ENCODE measurements at places on chromosomes 4 and X.

DNA sequence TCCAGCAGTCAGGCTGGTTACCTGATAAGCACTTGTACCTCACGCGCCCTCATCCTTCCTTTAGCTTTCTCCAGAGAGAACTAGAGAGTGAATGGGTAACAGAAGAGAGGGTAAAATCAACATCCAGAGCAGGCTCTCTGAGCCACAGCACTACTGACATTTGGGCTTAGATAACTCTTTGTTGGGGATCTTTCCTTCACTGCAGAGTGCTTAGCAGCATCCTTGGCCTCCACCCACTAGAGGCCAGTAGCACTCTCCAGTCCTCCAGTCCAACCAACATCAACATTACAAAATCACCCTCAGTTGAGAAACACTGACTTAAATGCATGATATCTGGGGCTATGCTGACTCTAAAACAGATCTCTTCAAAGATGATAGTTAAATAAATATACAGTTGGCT lies 220.7 kb downstream of the TACR3 start:
- DNase-seq, result peak; percentile 3

- DNase-seq, result no peak
These were observed 29.1 kb downstream of the NAF1 start for GRCh38 chr4:163137581-163137980.

- DNase-seq, result no peak
These were observed 601.2 kb upstream of the GNPDA2 start for GRCh38 chr4:45327544-45327943.

GRCh38 chrX:37380924-37381323 lies 31.8 kb downstream of the PRRG1 start:
- peak; percentile 48 for DNase-seq

GRCh38 chrX:124033821-124034220 lies 72.3 kb downstream of the STAG2 start:
- DNase-seq, result peak; percentile 46
